ENCODE measurements at places on chromosomes 7 and 10.
A peak's percentile ranks its signal among the peaks of the same experiment; 100 is the strongest.

DNA sequence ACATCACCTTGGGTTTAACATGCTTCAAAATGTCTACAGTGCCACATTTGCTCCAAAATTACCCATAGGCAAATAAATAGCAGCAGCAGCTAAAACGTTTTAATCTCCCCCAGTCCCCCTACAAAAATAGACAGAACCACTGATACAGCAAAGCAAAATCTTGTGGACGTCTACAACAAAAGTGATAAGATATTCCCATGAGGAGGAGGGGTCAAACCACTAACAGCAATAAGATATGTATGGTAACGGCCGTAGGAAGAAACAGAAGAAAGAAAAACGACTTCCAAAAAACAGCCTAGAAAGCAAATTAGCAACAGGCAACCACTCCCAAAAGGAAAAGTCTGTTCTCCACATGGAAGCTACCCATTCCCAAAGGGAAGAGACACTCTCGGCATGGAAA is 34.5 kb upstream of the ST8SIA6 start:
- no peak for DNase-seq

- DNase-seq: no peak
Measured at GRCh38 chr7:153447011-153447410, 605.2 kb upstream of the DPP6 start.

DNA sequence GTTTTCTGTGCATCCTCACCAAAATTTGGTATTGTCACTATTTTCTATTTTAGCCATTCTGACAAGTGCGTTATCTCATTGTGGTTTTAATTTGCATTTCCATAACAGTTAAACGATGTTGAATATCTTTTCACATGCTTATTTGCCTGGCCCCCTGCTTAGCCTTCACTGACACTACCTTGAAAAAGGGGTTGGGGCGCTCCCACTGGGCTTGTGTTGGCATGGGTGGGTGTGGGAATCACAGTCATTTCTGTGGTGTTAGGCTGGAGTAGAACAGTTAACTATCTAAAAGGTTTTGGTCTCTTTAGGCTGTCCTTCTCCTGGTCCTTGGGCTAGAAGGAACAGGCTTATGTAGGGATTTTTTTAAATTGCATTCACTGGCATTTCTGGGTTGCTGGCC is 72.2 kb upstream of the TMEM140 start:
- DNase-seq: no peak

GRCh38 chr7:66859794-66860645 is 61.0 kb upstream of the TMEM248 start:
- peak; percentile 76 for DNase-seq

DNA sequence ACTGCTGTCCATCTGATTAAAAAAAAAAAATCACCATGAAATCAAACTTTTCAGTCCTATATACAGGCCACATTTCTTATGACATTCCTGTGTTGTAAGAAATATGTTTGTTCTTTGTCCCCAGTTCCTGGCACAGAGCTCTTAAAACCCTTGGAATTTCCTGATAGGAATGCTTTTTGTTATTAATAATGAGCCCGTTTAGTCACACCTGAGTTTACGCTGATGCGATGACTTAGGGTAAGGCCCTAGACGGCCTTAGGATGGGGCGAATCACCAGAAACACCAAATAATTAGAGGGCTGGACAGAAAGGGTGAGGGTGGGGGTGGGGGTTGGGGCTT is 17.5 kb downstream of the TSPAN15 start:
- no peak for DNase-seq

- DNase-seq: no peak
Measured at GRCh38 chr7:76165106-76165972, 36.4 kb upstream of the SRRM3 start.

DNA sequence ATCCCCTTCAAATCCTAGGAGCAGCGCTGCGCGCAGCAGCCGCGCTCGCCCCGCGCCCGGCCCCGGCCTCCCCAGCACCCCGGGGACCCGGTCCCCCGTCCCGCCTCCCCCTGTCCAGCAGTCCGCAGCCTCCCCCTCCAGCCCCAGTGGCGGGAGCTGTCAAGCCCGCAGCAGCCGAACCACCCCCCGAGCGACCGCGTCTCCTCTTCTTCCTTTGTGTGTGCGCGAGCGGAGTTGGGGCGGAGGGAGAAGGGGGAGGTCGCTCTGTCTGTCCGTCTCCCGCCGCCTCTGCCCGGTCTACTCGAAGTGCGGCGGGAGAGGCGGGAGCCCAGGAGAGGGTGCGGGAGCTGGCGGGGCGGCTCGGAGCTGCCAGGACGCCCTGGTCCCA is 375 bp upstream of the CHN2 start:
- no peak for DNase-seq

- no peak for DNase-seq
Measured at GRCh38 chr10:80442879-80443278, 11.2 kb upstream of the TSPAN14 start.

GRCh38 chr10:75708060-75708459 is 276.6 kb downstream of the LRMDA start:
- DNase-seq: no peak

- no peak for DNase-seq
Measured at GRCh38 chr7:98935811-98936210, 57.5 kb downstream of the TRRAP start.

DNA sequence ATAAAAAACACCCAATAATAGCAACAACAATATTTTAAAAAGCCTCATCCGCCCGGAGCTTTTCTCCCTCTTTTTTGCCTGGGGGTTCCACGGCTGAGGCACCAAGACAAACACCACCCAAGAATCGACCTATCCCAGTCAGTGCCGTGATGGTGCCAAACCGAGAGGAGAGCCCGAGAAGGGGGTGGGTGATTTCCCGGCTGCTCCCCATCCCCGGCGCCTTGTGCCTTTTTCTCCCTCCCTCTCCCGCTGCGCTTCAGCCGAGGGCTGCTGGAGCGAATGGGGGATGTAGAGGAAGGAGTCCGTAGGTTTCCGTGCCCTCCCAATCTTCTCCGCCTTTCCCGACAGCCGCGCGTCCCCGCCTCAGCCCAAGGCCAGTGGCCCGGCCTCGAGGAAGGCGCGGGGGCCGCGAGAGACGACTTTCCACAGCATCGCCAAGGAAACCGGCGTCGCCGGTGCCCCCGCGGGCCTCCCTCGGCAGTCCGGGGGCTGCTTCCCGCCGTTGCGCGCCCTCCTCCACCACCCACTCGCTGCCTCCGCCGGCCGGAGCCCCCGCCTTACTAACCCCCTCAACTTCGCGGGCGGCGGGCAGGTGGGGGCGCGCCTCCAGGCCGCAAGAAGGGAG is 1.3 kb downstream of the EGR2 start:
- peak; percentile 73 for DNase-seq

GRCh38 chr10:90204956-90205314 is 503.5 kb downstream of the KIF20B start:
- DNase-seq: no peak
